CMK (cell line): ENCODE measurements at places on chromosomes 2 and 18.

DNA sequence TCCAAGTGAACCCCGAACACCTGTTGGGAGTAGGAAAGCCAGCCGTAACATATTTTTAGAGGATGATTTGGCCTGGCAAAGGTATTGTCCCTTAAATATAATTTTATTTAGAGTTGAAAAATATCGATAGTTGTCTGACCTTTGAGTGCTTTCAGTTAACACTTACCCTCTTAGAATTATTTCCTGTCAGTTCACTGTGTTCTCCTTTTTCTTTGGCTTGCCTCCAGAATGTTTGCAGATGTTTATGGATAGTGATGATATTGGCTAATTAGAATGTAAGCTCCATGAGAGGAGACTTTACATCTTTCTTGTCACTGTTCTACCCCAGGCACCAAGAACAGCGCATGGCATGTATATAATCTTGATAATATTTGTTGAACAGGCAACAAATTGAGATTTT, 19.8 kb downstream of the PIKFYVE start:
- no peak for DNase-seq

DNA sequence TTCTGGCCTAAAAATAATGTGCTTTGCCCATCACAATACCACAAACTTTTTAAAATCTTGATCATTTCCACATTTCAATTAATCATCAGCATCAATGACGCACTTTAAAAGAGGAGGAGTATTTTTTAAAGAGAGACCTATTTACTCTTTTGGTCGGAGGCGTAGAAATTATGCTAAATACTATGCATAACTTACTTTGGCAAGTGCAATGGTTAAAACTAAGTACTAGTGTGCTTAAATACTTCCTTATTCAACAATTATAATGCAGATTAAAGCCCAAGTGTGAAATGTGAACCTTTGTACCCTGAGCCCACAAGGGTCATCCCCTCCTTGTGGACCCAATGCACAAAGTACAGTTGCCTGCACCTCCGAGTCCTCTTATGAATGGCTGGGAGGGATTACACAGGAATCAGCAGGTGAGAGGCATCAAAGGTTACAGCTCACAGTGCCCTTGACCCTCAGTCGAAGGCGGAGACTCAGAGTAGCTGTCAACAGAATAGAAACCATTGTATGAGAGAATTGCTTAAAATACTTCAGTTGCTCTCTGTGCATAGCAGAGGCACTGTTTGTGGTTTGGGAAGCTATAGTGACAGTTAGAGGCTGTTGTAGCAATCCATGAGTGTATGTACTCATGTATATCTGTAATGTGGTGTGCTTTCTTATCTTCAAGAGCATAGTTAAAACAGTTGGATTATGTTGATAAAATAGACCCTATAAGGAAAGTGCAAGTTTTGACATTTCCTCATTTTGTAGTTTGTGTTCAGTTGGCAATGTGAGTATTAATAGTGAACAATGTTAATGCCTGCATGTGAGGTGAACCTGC, 151.7 kb upstream of the ITGA4 start:
- peak; percentile 31 for DNase-seq

- DNase-seq: no peak
Measured at GRCh38 chr2:42493468-42494354, at the start of gene KCNG3. Gene KCNG3, minus strand, starts transcription at chr2:42493982. Its CDS starts 481 bp downstream, at chr2:42493501.

DNA sequence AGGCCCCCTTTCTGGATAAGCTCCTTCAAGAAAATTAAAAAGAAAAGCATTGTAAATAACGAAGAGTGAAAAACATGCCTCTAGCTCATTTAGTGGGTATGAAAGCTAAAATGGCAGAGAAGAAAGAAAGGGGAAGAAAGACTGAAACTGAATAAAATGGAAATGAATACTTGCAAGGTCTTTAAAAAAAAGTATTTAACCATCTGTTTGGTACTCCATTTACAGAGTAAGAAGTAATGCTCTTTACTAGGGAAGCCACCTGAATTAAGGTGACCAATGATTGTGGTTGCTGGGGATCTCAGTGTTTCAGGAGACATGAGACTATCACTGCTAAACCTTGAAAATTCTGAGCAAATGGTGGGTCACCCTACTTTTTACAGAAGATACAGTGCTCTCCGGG, 17.7 kb upstream of the ARL5A start:
- DNase-seq: no peak

DNA sequence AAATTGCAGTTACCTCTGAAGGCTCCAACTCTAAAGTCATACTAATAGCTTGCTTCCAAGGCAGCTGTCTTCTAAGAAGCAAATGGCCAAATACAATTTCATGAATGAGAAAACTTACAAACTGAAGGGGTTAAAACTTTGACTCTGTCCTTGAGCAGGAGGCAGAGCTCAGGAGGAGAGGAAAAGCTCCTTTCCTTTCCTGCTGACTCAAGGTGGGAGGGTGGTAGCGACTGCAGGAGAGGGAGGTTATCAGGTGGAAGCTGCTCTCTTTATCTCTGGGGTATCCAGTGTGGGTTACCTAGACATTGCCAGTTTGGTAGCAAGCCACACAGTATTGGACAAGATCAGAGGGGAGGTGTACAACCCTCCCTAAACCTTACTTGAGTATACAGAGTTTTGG, 2.7 kb upstream of the EFEMP1 start:
- no peak for DNase-seq

DNA sequence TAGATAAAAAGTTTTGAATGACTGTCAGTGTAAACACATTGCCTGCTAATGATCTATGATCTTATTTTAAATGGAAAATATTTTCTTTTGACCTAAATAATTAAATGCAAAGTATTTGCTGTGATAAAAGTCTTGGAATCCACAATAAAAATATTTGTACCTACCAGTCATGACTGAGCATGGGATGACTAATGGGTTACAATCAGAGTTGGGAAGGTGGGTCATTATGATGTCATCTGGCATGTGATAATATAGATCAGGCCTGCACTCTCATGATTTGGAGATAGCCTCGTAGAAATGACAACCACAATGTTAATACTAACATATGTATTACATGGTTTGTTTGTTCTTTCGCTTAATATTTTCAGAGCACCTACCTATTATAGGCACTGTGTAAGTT, 848.8 kb upstream of the KLHL29 start:
- DNase-seq: no peak

- DNase-seq: no peak
Measured at GRCh38 chr18:75008186-75008585, 200.8 kb downstream of the PTGR3 start.

- no peak for DNase-seq
Measured at GRCh38 chr2:113117541-113118262, 9.7 kb upstream of the IL1RN start.

GRCh38 chr2:58671675-58672074, 430.6 kb upstream of the FANCL start:
- DNase-seq: no peak

DNA sequence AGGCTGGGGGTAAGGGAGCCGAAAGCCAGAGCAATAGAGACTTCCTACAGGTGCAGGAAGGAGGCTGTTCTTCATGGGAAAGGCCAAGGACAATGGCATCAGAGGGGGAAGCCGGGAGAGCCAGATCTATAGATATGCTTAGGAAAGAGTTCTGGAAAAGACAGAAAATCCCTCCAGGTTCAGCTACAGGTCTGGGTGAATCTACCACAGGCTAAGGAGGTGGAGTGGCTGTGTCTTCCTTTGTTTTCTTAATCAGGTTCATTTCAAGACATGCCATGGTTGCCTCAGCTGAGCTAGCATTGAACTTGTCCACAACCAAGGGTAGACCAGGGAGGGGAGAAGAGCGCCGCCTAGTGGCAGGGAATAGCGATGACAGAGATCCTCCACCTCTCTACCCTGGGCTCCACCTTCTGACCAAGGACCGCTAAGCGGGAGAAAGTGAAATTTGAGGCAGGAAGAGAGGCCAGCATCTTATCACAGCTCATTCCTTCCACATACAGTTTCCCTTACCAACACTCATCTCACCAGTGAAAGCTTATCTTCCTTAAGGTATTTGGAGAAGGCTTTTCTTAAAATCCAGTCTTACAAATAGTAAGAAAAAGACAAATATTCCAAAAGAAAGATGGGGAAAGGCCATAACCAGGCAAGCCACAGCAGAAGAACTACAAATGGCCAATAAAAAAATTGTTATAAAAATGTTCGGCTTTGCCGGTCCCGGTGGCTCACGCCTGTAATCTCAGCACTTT, 74.2 kb downstream of the VIT start:
- peak; percentile 30 for DNase-seq

DNA sequence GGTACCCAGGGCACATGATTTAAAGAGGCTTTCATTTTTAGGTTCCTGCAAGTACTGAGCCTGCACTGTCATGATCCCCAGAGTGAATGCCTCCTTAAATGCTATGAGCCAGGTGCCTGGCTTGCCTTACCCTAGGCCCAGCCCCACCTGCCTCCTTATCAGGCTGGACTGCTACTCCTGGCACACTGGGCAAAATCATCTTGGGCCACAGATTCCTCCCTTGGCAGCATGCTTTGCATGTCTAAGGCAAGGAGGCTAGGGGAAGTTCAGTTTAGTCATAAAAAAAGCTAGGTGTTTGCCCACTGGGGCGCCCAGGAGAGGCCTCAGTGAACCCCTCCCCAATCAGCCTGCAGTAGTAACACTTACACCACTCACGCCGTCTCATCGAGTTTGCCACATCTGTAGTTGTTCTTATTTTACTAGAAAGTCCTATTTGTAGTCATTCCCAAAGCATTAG, 45.1 kb downstream of the LBH start:
- DNase-seq: no peak

- DNase-seq: no peak
Measured at GRCh38 chr2:88826399-88826798, 134.9 kb downstream of the RPIA start.

DNA sequence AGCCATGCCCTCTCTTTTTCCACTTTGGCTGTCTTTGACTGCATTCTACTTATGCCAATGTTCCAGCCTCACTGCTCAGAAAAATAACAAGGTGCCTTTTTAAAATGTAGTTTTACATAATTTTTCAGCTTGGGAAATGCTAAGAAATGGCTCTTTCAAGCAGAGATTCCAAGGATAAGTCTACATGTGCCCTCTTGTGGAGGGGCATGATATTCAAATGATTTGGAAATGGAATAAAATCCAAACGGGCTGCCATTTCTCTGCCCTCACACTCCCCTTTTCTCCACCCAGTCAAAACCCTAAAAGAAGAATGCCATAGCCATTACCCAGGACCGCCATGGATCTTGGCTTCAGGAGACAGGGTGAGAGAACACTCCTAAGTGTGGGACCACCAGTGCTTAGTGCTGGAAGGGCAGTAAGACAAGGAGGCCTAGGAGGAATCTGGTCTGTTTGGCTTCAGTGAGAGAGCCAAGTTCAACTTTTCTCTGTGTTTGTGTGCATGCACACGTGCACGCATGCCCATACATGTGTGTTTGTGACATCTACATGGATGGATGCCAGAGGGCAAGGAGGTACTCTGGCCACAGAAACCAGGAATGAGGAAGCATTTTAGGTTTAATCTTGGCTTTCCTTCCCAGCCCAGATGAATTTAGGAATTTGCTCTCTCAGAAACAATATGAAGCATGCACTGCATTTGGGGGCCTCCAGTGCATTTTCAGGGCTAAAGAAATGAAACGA, 174.0 kb upstream of the SLC14A2 start:
- DNase-seq: no peak

GRCh38 chr2:159137511-159138241, 148.8 kb downstream of the WDSUB1 start:
- DNase-seq: no peak

DNA sequence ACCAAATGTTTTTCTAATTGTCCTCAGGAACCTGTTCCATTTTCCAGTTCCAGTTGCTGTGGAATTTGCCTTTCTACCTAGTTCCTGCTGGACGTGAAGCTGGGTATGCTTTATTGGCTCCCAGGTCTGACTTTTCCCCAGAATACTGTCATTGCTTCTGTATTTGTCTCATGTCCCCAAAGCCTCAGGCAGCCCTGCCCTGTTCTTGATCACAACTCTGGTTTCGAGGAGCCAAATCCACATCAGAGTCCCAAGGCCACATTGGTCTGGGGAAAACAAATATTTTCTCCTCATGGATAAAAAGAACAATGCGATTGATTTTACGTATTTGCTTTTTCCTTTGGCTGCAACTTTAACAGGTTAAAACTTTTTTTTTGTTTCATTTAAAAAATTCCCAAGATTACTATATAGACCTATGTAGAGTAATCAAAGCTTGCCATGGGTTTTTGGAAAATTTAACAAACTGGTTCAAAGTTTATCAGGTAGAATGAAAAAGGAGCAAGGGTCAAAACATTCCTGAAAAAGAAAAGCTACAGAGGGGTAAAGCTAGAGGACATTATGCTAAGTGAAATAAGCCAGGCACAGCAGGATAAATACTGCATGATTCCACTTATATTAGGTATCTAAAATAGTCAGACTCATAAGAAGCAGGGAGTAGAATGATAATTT, 85.2 kb downstream of the MDH1 start:
- DNase-seq: no peak

- DNase-seq: peak; percentile 40
Measured at GRCh38 chr2:218186355-218186766, 19.6 kb upstream of the CXCR1 start.

GRCh38 chr2:218020281-218020680, 17.5 kb upstream of the TNS1 start:
- no peak for DNase-seq

DNA sequence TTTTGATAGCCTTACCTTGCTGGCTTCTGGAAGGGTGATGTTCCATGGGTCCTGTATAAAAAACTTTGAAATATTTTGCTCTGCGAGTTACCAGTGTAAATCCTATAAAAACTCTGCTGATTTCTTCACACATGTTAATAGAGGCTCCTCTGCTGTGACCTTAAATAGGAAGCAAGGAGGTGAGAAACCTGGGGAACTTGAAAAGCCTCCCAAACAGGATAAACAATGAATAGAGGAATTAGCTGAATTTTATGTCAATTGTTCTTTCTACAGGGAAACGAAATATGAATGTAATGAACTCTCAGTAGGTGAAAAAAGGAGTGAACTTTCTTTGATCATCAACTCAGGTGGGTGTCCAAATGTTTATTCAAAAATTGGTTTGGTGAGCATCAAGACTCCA, 10.8 kb upstream of the CCL20 start:
- DNase-seq: no peak
